ENCODE measurements at places on chromosomes 1 and 21.

DNA sequence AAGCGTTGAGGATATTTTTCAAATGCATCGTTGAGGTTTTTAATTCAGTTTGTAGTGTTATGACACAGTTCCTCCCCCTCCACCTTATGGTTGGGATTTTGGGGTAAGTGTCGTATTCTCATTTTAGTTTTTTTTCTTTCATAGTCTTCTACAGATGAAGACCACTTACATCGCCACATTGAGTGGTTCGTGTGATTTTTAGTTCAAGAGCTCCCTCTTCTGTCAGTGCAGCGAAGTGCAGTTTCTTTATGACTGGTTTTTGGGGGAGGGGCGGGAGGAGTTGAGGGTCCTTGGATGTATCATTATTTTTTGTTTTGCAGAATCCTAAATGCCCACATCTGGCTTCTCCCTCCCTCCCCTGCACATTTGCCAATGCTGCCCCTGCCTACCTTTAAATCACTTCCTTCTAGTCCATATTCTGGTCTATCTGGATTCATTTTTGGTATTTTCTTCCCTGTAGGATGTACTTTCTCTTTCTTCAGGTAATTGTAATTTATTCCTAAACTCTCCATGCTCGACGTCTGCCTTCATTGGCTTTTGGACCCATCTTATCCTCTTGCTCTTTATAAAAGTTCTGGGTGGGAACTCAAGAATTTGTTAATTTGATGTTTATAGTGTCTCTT is 433.1 kb downstream of the CAMTA1 start:
- peak; percentile 33 for DNase-seq

DNA sequence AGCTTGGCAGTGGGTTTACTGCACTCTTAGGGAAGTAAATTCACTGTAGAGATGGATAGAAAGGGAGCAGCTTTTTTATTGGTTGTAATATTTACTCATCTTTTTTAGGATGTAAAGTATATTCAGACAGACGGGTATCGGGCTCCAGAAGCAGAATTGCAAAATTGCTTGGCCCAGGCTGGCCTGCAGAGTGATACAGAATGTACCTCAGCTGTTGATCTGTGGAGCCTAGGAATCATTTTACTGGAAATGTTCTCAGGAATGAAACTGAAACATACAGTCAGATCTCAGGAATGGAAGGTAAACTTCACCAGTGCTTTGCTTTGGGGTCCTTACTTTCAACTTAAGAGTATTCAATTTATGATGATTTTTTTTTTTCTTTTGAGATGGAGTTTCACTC is 3.2 kb downstream of the UHMK1 start:
- DNase-seq = no peak

GRCh38 chr1:15559189-15559810 is 25.6 kb downstream of the AGMAT start:
- no peak for DNase-seq

GRCh38 chr21:36134803-36135390 is at the start of gene CBR3:
Gene CBR3 (plus strand): TSS chr21:36135079. CDS start chr21:36135193, 114 bp downstream.
- DNase-seq = no peak

- no peak for DNase-seq
Measured at GRCh38 chr1:8251635-8252034, 66.3 kb upstream of the SLC45A1 start.

- DNase-seq = no peak
Measured at GRCh38 chr1:21909787-21910503, 27.2 kb downstream of the HSPG2 start.

DNA sequence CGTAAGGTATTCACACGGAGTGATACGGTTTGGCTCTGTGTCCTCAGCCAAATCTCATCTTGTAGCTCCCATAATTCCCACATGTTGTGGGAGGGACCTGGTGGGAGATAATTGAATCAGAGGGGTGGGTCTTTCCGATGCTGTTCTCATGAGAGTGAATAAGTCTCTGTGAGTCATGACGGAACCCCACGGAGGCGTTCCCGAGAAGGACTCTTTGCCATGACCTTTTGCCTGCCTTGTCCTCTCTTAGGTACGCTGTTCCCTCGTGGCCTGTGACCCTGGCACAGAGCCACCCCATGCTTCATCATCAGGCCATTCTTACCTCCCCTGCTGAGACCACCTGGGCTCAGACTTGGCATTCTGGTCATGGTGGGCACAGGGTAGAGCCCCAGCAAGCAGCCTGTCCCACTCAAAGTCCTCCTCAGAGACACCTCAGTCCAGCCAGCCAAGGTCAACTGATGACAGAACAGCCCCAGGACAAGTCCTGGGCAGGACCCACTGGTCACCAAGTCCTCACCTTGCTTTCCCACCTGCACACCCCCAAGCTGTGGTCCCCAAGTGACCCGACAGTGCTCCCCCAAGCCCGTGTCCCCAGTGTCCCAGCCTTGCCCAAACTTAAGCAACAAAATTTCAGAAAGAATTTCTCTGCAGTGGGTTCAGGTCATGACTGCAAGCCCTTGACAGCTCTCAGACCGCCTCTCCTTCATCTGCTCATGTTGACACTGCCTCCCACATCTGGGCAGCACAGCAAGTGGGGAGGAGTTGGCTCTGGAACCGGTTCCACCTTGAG is 158.4 kb downstream of the ACTL8 start:
- no peak for DNase-seq

- no peak for DNase-seq
Measured at GRCh38 chr1:60825593-60825992, 256.8 kb upstream of the NFIA start.

All from SHP77 treated with DMSO at 0.1 percent for 48 hours (cell line).